Breast epithelium (tissue), 4 donors: ENCODE measurements at places on chromosomes 1 and 21. TPM values are rescaled to one million over a fixed set of nuclear protein-coding genes. Genes with fewer than 3 reads are reported as not detected.

DNA sequence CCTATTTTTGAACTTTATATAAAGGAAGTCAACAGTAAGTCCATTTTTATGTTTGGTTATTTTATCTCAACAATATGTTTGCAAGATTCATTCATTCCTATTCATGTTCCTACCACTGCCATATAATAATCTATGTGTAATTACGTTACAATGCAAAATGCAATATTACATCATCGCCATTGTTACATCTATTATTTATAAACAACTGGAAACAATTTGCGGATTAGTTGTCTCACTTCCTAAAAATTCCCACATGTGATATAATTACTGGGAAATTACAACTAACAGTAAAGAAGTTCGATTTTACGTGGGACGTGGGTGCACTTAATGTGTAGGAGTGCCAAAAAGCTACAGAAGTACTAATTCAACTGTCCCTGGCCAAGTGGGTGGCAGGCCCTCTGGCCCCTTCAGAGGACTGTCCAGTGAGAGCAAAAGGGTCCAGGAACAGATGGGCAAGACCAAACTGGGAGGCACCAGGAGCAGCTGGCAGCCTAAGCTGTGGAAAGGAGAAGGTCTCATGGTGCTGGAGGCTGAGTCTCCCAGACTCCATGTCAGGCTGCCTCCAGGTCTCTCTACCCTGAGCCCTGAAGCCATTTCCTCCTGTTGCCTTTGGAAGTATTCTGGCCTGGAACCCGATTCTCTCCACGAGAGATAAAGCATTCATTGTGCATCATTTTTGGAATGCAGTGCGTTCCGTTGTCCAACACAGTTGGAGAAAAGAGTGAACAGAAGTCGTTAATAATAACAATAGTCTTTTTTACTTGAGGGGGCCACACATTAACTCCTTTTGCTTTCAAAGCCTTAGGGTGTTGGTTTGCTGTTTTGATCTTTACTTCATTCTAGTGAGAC lies 42.9 kb downstream of the TNNT2 start:
- DNase-seq: no peak
- H3K4me1 ChIP-seq: no peaks in the 10 kb centered on the region
- H3K36me3 ChIP-seq: no peaks in the 10 kb centered on the region
- H3K27me3 ChIP-seq: no peaks in the 10 kb centered on the region

The DSCAM gene
- total RNA-seq: 0.44 TPM

- H3K36me3 ChIP-seq: no peaks in the 10 kb centered on the region
- H3K27me3 ChIP-seq: no peaks in the 10 kb centered on the region
- no peak overlapping the region for H3K27ac ChIP-seq
- no peaks in the 10 kb centered on the region for H3K4me1 ChIP-seq
Observed at GRCh38 chr1:216587715-216588114, 135.5 kb downstream of the ESRRG start.

- no peak overlapping the region for H3K4me3 ChIP-seq
- no peaks in the 10 kb centered on the region for H3K36me3 ChIP-seq
- DNase-seq: no peak
- H3K4me1 ChIP-seq: no peaks in the 10 kb centered on the region
Observed at GRCh38 chr1:223792046-223792445, 53.7 kb downstream of the TP53BP2 start.

The PPIAL4G gene
- total RNA-seq: under 0.01 TPM

The LENEP gene
- not detected for total RNA-seq

DNA sequence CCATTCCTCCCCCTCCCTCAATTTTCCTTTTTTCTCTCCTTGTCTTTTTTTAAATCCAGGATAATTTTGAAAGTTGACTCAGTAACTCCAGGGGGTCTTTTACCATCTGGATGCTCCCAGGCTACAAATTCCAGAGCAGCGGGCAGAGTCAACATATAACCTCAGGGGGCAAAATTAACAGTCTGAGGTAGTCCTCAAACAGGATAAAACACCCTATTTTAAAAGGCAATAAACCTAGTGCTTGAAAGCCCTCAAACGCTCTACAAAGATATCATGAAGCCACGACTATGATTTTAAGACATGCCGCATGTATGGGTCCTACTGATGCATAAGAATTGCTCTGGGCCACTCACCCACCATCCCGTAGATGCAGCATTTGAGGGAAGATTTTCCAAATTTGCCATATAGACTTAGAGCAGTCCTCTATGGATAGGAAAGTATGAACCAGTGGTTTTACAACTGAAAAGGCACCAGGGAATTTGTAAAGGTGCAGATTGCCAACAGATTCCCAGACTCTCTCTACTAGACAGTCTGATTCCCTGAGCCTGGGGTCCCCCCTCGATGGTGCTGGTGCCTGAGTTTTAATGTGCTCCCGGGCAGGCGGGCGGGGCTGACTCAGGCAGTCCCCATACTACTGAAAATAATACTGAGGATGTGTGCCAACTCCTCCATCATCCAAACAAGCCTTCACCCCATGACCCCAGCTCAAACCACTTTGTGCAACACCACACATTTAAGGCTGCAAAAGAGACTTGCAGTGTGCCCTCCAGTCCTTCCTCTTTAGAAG lies 37.2 kb downstream of the PTPN14 start:
- no peak overlapping the region for H3K4me3 ChIP-seq
- no peaks in the 10 kb centered on the region for H3K36me3 ChIP-seq
- H3K27me3 ChIP-seq: no peaks in the 10 kb centered on the region

DNA sequence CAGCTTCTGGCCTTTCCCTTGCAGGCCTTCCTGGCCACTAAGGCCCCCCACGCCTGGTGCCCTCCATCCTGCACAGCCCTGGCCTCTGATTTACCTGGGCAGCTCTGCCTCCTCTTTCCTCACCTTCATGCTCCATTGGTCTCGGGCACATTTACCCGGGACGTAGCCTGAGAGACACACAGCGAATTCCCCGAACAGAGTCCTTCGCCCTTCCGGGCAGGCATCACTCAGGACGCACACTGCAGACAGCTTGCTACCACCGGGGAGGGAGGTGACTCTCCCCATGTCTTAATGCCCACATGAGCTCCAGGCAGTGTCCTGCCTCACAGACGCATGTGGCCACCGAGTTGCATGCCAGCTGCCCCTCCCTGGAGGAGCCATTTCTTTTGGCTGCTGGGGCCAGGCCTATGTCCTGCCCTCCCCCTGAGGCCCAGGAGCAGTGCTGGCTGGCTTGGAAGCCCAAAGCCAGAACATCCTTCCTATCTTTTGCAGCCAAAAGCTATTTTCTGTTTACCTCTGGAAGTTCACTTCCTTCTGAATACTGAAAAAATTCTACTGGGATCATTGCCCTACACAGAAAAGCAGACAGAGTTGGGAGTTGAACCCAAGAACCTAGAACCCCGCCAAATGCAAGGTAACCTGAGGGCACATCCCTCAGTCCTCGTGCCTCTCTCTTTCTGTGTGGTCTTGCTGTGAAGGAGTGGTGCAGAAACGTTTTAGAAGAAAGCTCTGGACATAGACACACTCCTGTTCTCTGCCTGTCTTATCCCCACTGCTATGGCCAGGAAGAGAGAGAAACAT lies 209.5 kb downstream of the TOMM20 start:
- H3K4me1 ChIP-seq: peaks cover 17% of the 10 kb centered on the region
- H3K27ac ChIP-seq: peak overlapping the region; percentile 92
- peak overlapping the region; percentile 12 for H3K4me3 ChIP-seq
- H3K36me3 ChIP-seq: no peaks in the 10 kb centered on the region
- peak; percentile 67 for DNase-seq

DNA sequence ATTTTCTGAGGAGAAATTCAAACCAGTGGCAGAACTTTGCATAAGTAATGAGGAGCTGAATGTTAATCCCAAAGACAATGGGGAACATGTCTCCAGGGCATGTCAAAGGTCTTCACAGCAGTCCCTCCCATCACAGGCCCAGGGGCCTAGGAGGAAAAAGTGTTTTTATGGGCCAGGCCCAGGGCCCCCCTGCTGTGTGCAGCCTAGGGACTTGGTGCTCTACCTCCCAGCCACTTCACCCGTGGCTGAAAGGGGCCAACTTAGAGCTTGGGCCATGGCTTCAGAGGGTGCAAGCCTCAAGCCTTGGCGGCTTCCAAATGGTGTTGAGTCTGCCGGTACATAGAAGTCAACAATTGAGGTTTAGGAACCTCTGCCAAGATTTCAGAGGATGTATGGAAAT lies 854.0 kb downstream of the LRRIQ3 start:
- no peak overlapping the region for H3K27ac ChIP-seq
- H3K4me3 ChIP-seq: no peak overlapping the region
- no peak for DNase-seq
- H3K4me1 ChIP-seq: no peaks in the 10 kb centered on the region
- H3K27me3 ChIP-seq: no peaks in the 10 kb centered on the region

The TMEM59 gene
- 498 TPM for total RNA-seq

- no peaks in the 10 kb centered on the region for H3K27me3 ChIP-seq
- no peak overlapping the region for H3K4me3 ChIP-seq
- H3K36me3 ChIP-seq: no peaks in the 10 kb centered on the region
Observed at GRCh38 chr1:34774957-34775356, 6.1 kb upstream of the GJB3 start.

DNA sequence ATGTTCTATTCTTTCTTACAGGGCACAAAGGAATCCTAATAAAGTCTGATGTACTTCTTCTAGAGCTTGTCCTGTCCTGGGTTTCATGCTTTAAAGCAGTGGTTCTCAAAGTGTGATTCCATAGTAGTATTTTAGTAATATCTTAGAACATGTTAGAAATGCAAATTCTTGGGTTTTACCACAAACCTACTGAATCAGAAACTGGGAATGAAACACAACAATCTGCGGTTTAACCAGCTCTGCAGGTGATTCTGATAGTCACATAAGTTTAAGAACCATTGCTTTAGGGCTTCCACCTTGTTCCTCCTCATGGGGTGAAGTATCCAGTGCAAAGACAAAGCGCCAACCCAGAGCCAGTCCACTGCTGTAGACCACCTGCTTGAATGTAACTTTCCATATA lies 41.1 kb downstream of the NGF start:
- no peaks in the 10 kb centered on the region for H3K4me1 ChIP-seq
- H3K36me3 ChIP-seq: no peaks in the 10 kb centered on the region
- H3K27me3 ChIP-seq: no peaks in the 10 kb centered on the region
- DNase-seq: no peak
- H3K27ac ChIP-seq: no peak overlapping the region

- H3K4me1 ChIP-seq: no peaks in the 10 kb centered on the region
- H3K27ac ChIP-seq: no peak overlapping the region
- H3K27me3 ChIP-seq: no peaks in the 10 kb centered on the region
- no peak overlapping the region for H3K4me3 ChIP-seq
- H3K36me3 ChIP-seq: no peaks in the 10 kb centered on the region
- no peak for DNase-seq
Observed at GRCh38 chr1:85245891-85246290, 13.6 kb downstream of the C1orf52 start.

GRCh38 chr1:228370941-228371740 lies 35.5 kb downstream of the TRIM11 start:
- H3K4me1 ChIP-seq: no peaks in the 10 kb centered on the region
- DNase-seq: peak; percentile 50
- H3K27ac ChIP-seq: no peak overlapping the region
- H3K27me3 ChIP-seq: no peaks in the 10 kb centered on the region
- no peak overlapping the region for H3K4me3 ChIP-seq
- no peaks in the 10 kb centered on the region for H3K36me3 ChIP-seq
